NCI-H345 (cell line): ENCODE measurements at places on chromosomes 11 and 22.

- DNase-seq: no peak
These were observed 6.5 kb downstream of the AIP start for GRCh38 chr11:67489203-67489884.

DNA sequence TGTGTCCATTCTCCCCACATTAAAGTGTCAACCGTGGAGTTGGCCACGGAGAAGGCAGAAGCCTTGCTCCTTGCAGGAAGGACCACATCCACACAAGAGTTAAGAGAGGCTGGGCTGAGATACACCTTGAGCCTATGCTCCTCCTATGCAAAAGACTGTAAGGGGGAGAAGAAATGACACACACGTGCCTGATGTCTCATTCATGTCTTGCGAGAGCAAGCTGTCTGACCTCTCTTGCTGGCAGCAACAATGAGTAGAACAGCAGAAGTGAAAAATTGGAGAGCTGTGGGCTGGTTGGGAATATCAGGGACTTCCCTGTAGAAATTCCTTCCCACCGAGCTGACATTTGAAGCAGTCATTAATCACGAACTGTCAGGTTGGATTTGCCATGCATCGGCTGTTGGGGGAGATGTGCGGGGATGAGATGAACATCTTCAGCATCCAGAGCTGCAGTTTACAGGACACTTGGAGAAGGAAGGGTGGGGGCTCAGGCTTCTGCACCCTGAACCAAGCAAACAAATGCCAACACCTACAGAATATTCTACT lies 139.3 kb downstream of the MYO18B start:
- DNase-seq: no peak

- no peak for DNase-seq
These were observed 745.7 kb downstream of the BRD1 start for GRCh38 chr22:49081926-49082325.

DNA sequence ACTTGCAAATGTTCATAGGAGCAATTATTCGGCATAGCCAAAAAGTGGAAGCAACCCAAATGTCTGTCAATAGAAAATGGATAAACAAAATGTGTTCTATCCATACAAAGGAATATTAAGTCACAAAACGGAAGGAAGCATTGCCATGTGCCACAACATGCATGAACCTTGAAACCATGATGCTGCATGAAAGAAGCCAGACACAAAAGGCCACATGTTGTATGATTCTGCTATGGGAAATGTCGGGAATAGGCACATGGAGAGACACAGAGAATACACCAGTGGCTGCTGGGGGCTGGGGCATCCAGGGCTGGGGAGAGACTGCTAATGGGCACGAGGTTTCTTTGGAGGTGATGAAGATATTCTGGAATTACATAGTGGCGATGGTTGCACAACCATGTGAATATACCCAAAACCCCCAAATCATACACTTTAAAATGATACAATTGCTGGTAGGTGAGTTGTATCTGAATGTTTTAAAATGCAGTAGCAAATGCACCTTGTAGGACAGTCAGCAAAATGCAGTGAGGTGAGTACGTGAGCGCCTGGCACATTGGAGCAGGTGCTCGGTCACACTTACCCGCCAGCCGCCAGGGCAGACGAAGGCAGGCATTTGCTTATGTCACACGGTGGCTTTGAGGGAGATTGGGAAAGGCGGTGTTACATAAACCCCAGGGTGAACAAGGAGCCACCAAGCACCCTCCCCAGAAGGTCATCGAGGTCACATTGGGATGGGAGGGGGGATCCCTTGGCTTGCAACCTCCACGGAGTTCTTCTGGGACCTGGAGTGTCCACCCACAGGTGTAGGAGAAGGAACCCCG lies 6.3 kb upstream of the OSM start:
- no peak for DNase-seq

DNA sequence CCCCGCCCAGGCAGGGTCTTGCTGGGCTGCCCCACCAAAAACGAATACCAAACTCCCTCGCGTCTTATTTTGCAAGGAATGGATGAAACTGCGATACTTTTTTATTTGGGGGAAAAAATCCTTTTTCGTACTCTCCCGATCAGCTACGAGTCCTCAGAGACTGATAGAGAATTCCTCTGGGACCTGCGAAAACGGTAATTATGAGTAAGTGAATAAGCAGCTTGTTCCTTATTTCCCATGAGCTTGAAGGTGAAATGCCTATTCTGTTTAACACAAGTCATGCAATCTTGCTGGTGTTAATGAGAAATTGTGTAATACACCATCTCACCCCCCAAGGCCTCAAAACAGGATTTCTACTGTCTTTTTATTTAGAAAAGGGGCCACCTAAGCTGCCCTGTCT lies 5.5 kb downstream of the GRK3 start:
- no peak for DNase-seq

DNA sequence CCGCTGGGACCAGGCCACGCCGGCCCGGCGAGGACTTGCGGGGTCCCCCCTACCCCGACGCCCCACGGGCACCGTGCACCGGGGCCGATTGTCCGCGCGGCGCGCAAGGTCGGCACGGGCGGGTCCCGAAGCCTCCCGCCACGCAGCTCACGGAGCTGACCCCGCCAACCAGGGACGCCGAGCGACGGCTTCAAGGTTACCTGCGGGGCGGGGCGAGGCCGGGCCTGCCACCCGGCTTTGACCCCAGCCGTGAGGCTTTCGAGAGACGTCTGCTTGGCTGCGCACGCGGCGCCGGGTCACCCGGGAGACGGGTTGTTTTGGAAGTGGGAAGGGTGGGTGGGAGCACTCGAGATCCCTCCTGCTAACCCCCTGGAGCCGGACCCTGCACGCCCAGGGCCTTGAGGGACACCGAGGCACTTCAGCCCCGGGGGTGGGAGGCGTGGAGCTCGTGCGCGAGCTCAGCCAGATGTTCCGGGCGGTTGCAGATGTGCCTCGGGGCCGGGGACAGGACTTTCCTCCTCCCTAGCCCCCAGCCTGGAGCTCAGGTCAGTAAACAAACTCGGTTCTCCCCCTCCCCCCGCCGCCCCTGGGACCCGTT lies 3.2 kb upstream of the WNT11 start:
- DNase-seq: peak; percentile 48

DNA sequence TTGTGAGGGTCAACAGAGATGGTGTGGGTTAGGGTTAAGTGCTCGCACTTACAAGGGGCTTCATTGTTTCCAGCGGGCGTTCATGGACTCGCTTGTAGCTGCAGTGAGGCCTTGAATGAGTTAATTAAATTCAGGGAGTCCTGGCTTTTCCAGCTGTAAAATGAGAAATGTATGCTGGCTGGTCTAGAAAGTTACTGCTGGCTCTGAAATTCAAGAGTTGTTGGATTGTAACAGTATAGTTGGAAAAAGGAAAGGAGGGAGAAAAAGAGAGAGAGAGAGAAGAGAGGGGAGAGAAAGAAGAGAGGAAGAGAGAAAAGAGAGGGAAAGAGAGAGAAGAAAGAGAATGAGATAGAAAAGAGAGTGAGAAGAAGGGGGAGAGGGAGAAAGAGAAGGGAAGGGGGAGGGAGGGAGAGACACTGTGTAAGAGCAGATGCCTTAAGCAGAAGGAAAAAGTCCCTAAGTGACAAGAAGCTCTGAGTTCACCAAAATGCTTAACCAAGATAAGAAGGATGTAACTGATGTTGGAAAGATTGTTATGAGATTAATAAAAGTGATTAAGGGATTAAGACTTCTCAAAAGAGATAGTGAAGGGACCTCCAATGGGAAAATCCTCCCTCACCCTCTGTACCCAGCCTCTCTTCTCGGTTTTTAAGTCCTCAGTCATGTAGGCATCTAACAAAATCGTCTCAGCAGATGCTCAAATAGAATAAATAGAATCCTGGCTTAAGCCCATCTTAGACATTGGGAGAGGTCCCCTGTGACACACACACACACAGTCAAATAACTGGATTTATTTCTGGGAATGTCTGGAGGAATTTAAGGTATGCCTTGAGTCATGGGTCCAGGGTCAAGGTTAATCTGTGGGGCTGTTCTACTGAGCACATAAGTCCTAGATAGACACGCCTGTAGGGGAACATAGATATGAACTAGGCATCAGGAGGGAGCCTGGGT lies 477.9 kb downstream of the MIAT start:
- no peak for DNase-seq

- no peak for DNase-seq
These were observed 40.5 kb downstream of the MICAL2 start for GRCh38 chr11:12150831-12151382.

DNA sequence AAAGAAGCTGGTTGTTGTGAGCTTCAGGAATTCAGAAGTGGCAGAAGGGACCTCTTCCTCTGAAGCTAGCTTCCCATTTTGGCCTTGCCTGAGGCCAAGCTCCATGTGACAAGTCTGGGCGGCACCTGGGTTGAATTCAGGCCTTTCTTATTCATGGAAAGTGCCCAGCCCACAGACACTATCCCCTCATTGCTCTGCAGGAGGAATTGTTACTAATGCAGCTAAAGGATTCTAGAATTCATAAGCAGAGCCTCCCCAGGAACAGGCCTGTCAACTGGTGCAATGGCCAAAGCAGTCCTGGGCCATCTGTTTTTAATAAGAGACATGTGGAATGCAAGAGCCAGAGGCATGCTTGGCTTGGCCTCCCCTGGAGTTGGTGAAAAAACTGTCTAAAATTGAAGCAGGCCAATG lies 71.4 kb downstream of the SLC1A2 start:
- DNase-seq: no peak

GRCh38 chr22:43241138-43241597 lies 54.2 kb upstream of the TTLL12 start:
- no peak for DNase-seq

GRCh38 chr22:36968249-36968964 lies 50.8 kb downstream of the TST start:
- no peak for DNase-seq

DNA sequence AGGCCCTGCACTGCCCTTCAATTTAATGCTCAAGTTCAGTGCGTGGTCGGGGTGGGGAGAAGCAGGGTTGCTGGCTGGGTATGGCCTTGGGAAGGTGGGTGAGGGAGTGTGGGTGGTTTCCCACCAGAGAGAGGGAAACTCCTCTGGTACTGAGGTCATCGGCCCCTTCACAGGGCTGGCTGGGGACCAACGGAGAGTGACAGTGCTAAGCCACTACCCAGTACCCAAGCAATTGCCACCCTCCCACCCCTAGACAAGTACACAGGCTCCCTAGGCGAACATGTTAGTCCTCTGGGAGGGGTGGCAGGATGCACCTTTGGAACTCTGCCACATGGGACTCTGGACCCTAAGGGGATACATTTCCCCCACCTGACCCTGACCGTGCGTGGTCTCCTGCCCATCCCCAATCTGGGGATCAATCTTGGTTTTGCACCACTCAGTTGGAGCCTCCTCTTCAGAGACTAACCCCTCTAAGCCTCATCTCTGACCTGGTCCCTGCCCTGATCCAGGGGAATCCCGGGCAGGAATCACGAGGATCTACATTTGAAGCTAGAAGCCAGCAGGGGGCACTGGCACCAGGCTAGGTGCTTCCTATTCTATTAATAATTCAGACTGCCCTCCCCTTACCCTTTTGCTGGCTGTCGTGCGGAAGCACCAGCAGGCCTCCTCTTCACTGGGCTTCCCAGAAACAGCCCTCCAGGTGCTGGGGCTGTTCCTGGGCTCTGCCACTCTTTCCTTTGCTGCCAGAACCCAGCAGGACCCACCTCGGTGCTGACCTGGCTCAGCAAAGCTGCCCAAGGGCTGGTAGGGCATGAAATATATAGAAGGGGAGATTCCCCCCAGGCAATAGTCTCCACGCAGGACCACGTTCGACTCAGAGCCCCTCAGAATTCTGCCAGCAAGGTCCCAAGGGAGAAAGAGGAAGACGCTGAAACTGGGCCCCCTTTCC lies 377.7 kb downstream of the TENM4 start:
- no peak for DNase-seq

- DNase-seq: no peak
These were observed 54.8 kb upstream of the PHF21B start for GRCh38 chr22:45064313-45065278.

DNA sequence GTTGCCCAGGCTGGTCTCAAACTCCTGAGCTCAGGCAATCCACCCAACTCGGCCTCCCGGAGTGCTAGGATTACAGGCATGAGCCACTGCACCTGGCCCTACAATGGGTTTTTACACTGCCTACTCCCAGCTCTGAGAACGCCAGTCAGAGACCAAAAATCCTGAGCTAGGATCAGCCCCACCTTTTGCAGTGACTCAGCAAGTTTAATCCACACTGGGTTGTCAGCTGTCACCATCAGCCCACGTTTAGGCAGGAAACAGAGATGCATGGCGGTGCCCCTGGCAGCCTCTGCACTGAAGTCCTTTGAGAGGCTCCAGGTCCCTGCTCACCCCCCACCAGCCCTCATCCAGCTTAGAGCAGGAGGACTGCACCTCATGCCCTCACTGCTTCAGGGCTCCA lies 117.6 kb downstream of the ARHGAP8 start:
- peak; percentile 6 for DNase-seq

- no peak for DNase-seq
These were observed 418.7 kb upstream of the CADM1 start for GRCh38 chr11:115922876-115923275.
